ENCODE measurements at places on chromosomes 5 and 9. TPM values are rescaled to one million over a fixed set of nuclear protein-coding genes. Genes with fewer than 3 reads are reported as not detected.

The LCN2 gene
- not detected for total RNA-seq

The IFNA2 gene
- total RNA-seq = not detected

The SLCO6A1 gene
- total RNA-seq = 0.92 TPM

The AGXT2 gene
- not detected for total RNA-seq

- ATAC-seq = no peak
Observed at GRCh38 chr9:68692519-68692918, 12.5 kb upstream of the PIP5K1B start.

DNA sequence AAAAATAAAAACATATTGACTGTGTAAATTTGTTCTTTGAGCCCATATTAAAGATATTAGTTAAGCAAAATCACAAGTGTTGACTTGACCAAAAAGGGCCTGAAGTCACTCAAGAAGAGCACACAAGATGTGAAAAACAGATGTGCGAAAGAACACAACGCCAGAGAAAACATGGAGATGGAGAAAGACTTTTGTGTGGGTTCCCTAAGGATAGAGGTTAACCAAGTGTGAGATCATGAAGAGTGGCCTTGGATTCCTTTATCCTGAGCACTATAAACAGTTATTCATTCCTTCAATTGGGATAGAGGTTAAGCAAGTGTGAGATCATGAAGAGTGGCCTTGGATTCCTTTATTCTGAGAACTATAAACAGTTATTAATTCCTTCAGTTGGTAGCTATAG, 361.8 kb downstream of the CDH18 start:
- no peak for ATAC-seq

- ATAC-seq = no peak
Observed at GRCh38 chr5:135883441-135883840, 12.2 kb downstream of the IL9 start.

GRCh38 chr9:133115604-133116345, 5.3 kb downstream of the RALGDS start:
- peak; percentile 10 for ATAC-seq

GRCh38 chr5:32276173-32276853, 36.4 kb downstream of the MTMR12 start:
- peak; percentile 66 for ATAC-seq

GRCh38 chr5:56070851-56071465, 76.2 kb upstream of the IL6ST start:
- no peak for ATAC-seq

- peak; percentile 98 for ATAC-seq
Observed at GRCh38 chr9:95715868-95716435, 159.5 kb upstream of the ERCC6L2 start.
